ENCODE measurements at places on chromosomes 13 and 19. TPM values are rescaled to one million over a fixed set of nuclear protein-coding genes. Genes with fewer than 3 reads are reported as not detected.

Gene BORA
- total RNA-seq: 1.7 TPM

- no peak for DNase-seq
- no peak overlapping the region for H3K27ac ChIP-seq
- no peak overlapping the region for H3K4me3 ChIP-seq
- no peaks in the 10 kb centered on the region for H3K27me3 ChIP-seq
- H3K4me1 ChIP-seq: no peaks in the 10 kb centered on the region
Observed at GRCh38 chr13:109665240-109665639, 121.1 kb downstream of the IRS2 start.

- no peaks in the 10 kb centered on the region for H3K36me3 ChIP-seq
- DNase-seq: no peak
- H3K27ac ChIP-seq: no peak overlapping the region
- H3K4me3 ChIP-seq: no peak overlapping the region
- H3K4me1 ChIP-seq: peaks cover under 1% of the 10 kb centered on the region
Observed at GRCh38 chr19:52331757-52332156, 4.3 kb upstream of the ZNF610 start.

Gene KIR3DL1
- total RNA-seq: not detected

- no peaks in the 10 kb centered on the region for H3K36me3 ChIP-seq
- peaks cover 9% of the 10 kb centered on the region for H3K4me1 ChIP-seq
- peak overlapping the region; percentile 94 for H3K4me3 ChIP-seq
- H3K27ac ChIP-seq: peak overlapping the region; percentile 71
- no peaks in the 10 kb centered on the region for H3K27me3 ChIP-seq
Observed at GRCh38 chr19:5718579-5719273, 1.2 kb downstream of the LONP1 start.

DNA sequence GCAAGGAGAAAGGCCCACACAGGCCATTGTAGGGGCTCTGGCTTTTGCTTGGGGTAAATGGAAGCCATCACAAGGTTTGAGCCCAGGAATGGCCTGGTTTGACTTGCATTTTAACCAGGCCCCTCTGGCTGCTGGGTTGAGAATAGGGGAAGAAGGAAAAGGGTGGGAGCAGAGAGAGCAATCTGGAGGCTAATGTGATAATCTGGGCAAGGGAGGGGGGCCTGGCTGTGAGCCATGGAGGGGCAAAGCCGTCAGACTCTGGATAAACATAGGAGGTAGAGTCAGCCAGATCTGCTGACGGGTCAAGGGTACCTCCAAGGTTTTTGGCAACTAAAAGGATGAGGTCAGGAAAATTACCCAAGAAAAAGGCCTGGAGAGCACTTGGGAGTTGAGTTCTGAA, 41.6 kb downstream of the RFX2 start:
- H3K27me3 ChIP-seq: no peaks in the 10 kb centered on the region
- H3K36me3 ChIP-seq: no peaks in the 10 kb centered on the region
- no peak for DNase-seq
- no peak overlapping the region for H3K4me3 ChIP-seq

DNA sequence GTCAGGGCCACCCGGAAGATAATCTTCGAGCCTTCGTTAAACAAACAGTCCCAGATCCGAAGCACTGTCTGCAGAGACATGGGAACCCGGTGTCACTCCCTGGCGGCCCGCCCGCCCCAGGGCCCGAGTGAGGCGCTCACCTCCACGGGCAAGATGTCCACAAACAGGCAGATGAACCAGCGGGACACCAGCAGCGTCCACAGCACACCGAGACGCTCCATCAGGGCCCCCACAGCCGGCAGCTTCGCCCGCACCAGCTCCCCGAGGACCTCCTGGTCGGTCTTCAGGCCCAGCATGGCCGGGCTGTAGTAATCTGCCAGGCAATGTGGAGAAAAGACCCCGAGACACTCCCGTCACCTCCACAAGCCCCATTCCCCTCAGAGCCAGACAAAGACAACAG, 28.7 kb downstream of the LAMP1 start:
- H3K36me3 ChIP-seq: peaks cover 30% of the 10 kb centered on the region
- H3K4me3 ChIP-seq: no peak overlapping the region
- DNase-seq: no peak
- no peaks in the 10 kb centered on the region for H3K27me3 ChIP-seq
- H3K4me1 ChIP-seq: no peaks in the 10 kb centered on the region

GRCh38 chr13:45670189-45670885, 31.8 kb upstream of the CBY2 start:
- H3K4me1 ChIP-seq: peaks cover 3% of the 10 kb centered on the region
- H3K36me3 ChIP-seq: no peaks in the 10 kb centered on the region
- no peaks in the 10 kb centered on the region for H3K27me3 ChIP-seq
- H3K27ac ChIP-seq: no peak overlapping the region
- H3K4me3 ChIP-seq: no peak overlapping the region
- no peak for DNase-seq

Gene PCDH9
- 22.4 TPM for total RNA-seq

DNA sequence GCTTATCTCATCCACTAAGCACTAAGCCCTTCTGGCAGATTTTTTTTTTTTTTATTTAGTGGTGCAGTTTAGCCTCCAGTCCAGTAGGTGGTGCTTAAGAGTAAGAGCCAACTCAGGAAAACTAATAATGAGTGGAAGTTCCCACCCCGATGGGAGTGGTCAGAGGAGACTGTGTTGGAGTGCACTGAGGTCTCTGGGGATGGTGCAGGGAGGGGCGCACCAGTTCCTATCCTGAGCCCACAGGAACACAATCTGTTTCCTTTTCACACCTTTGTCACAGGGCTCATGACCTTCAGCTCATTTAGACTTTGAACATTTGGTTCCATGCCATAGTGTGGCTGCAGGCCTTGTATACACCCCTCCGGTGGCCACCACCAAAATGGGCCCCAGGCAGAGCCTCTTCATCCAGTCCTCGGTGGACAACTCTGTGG, 367.4 kb downstream of the SPRY2 start:
- DNase-seq: peak; percentile 24
- H3K4me1 ChIP-seq: no peaks in the 10 kb centered on the region
- H3K36me3 ChIP-seq: no peaks in the 10 kb centered on the region

Gene GTF2F2
- total RNA-seq: 18.3 TPM

DNA sequence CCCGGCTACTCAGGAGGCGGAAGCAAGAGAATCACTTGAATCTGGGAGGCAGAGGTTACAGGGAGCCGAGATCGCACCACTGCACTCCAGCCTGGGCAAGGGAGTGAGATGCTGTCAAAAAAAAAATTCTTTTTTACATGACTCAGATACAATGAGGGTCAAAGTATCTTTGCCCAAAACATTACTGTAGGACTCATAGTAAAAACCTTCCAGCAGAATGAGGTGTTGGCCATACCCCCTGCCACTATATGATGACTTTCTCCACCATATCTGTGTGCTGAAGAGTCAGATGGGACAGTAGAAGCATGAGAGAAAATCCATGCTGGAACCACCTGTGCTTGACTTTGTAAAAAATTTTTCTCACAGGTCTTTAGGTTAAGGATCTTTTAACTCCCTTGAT, 86.7 kb downstream of the COL4A2 start:
- no peak overlapping the region for H3K27ac ChIP-seq

Gene ZNF20
- total RNA-seq: 5.5 TPM

Data from thyroid gland (tissue), 4 donors.